Stimulated activated CD8-positive, alpha-beta memory T cell treated with anti-CD3 and anti-CD28 coated beads, Interleukin-15, amount 100 ng/mL, for 48 hours (primary cell): ENCODE measurements at places on chromosomes 13 and 19.

- peak; percentile 92 for DNase-seq
These were observed 13.6 kb downstream of the LTBP4 start for GRCh38 chr19:40614622-40615411.

- no peak for DNase-seq
These were observed 17.6 kb upstream of the DHRS12 start for GRCh38 chr13:51821606-51822005.

DNA sequence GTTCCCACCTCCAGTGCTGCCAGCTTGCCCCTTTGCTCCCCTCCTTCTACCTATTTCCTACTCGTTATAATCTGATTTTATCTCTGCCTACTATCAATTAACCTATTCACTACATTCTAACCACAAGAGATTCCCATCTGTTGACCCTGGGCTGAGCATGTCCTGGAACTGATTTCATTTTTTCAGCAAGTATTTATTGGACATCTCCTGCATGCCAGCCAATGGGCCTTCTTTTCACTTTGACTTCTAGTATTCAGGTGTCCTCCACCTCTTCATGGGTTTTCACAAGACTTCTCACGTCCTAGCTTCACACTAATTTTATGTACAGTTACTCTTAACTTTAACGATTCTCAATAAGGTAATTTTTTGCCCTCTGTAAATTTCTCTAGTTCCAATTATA lies 282.7 kb upstream of the KLHL1 start:
- no peak for DNase-seq

DNA sequence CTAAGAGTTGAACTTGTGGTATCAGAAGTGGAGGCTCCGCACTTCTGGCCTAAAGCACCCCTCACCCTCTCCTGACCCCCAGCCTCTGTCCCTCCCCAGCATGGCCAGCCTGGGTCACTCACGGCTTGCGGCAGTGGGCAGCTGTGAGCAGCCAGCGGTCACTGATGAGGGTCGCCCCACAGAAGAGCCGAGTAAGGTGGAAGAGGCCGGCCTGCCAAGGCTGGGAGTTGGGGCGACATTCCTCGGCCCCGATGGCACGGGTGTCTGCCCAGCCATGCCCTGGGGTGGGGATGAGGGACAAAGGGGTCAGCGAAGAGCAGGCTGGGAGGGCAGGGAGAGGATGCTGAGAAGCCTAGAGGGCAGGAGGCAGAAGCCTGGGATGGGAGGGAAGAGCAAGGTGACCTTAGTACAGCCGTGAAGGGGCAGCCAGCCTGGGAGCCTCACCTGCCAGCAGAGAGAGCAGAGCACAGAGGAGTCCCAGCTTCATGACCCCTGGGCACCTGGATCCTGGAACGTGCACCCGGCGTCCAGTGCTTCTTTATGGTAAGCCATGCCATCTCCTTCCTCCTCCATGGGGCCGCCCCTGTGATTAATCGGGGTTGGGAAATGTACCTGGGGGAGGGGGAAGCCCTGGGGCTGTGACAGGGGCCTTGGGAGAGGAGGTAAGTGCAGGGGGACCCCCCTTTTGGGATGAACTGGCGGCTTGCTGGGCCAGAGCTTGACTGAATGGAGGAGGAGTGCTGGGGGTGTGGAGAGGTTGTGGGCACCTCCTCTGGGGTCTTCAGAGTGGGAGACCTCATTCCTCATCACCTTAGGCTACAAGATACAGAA lies 7.9 kb upstream of the KLK8 start:
- DNase-seq: no peak

DNA sequence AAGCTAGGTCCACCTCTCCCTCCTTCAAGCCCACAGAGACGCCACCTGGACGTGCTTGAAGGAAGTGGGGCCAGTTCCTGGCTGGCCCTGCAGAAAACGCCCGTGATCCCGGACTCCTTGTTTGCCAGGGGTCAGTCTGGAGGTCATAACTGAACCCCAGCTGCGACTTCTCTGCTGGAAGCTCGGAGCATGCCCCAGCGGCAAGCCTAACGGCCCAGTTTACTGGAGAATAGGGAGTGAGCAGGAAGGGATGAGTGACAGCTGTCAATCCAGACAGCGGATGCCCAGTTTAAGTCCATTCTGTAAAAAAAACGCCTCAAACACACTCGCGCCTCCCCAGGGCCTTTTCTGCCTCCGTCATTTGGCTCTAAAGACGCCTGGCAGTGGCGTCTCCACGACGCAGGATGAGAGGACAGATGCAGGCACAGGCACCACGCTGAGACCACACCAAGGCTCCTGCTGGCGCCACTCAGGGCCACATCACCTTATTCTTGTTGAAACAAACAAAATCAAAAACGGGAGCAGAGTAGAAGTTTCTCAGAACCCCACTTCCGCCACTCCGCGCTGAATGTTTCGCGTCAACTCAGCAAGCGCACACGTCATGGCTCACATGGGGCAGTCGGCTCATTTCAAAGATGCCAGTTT lies 57.6 kb downstream of the RASA3 start:
- DNase-seq: no peak

- DNase-seq: no peak
These were observed 418.3 kb downstream of the DIAPH3 start for GRCh38 chr13:59745392-59745788.

- DNase-seq: no peak
These were observed 28.7 kb downstream of the STK24 start for GRCh38 chr13:98548230-98548629.

DNA sequence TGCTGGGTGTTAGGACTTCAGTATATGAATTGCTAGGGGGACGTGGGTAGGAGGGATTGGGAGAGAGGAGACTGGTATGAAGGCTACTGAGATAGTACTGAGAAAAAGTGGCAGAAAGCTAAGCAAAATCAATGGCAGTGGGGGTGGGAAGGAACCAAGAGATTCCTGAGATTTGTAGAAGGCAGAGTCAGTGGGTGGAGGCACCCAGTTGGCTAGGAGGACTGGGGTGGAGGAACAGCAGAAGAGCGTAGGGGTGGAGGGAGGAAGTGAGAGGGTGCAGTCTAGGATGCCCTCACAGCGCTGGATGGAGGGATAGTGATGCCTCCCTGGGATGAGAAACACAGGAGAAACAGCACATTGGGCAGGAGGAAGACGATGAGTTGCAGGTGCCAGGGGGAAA lies 5.6 kb upstream of the MEDAG start:
- no peak for DNase-seq

DNA sequence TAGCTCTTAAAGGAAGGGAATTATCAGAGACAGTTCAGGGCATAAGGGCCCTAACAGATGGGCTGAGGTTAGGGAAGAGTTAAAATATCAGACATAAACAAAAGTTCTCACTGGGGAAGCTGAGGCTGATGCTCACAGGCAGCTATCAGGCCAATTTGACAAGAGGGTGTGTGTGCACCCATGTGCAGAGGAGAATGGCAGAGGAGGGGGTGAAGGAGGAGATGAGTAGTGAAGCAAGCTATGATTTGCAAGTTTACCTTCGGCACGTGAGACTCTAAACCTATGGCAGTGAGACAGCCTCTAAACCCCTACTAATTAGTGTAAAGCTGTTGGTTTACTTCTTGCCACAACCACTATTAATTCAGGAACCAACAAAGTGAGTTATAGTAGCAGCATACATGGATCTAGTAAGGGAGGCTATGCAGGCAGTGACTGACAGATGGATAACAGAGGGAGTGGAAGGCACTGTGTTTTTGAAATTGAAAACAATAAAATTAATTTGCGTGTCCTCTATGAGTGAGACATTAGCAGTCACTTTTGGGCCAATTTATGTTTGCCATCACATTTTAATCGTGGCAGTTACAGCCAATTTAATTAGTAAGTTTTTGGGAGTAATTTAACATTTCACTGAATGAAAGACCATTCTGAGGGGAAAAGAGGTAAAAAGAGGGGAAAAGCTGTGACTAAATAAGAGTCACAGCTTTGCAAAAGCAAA lies 99.6 kb upstream of the HTR2A start:
- no peak for DNase-seq

DNA sequence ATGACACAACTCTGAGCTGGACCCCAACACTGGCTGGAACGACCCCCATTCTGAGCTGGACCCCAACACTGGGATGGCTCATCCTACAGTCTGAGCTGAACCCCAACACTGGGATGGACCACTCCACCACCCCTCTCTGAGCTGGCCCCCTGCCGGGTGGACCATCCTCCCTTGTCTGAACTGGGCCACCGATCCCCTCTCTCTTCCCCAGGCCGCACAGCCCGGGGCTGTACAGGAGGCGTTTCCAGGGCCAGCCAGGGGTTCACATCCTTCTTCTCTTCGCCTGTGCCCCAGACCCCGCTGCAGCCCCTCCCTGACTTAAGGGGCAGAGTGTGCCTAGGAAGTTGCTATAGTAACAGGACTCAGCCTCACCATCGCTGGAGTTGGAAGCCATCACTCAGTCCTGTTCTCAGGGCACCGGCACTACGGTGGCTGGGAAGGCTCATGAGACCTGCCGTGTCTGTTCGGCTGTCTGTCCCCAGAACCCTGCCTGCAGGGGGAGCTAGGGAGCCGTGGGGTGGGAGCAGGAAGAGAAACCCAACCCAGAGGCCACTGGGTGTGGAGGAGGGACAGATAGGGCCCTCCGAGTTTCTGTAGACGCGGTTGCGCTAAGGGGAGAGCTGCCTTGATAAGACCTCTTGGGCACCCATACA lies 3.7 kb downstream of the PRKACA start:
- peak; percentile 30 for DNase-seq
